T-helper 17 cell (primary cell): ENCODE measurements at places on chromosomes 1 and 21.

DNA sequence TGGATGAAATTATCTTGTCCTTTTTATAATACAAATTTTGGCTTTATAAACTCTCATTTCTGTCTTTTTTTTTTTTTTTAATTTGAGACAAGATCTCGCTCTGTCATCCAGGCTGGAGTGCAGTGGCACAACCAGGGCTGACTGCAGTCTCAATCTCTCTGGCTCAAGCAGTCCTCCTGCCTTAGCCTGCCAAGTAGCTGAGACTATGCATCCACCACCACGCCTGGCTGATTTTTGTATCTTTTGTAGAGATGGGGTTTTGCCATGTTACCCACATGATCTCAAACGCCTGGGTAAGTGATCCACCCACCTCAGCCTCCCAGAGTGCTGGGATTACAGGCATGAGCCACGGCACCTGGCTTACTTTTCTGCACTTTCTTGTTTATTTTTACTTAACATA, 7.5 kb downstream of the TOR1AIP1 start:
- H3K27ac ChIP-seq, result peak overlapping the region; percentile 39
- DNase-seq, result no peak
- peaks cover 3% of the 10 kb centered on the region for H3K36me3 ChIP-seq
- H3K4me3 ChIP-seq, result no peak overlapping the region

- peaks cover 35% of the 10 kb centered on the region for H3K27me3 ChIP-seq
Observed at GRCh38 chr1:208187499-208188041, 56.6 kb downstream of the PLXNA2 start.

DNA sequence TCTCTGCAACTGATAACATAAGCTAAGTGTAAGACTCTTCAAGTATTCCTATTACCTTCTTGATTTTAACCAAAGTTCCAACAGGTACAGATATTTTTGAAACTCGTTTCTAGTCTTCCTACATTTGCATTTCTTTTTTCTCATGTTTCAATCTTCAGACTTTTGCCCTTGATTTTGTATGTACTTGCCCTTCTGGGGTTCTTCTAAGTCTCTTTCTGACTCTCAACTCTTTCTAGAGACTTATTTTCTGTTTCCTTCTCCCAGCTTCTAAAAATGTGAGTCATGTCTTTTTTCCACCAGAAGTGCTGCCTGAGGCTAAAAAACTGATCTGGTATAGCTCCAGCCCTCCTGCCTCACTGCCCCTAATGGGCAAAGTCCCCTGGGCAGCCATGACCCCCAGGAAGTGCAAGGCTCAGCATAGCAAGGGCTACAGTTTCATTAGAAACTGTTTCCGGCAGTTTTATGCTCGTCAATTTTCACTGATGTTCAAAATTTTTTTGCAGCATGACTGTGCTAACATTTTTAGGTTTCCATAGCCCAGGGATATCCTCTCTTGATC, 265.9 kb downstream of the SEC16B start:
- H3K27me3 ChIP-seq, result no peaks in the 10 kb centered on the region
- H3K4me3 ChIP-seq, result no peak overlapping the region
- no peaks in the 10 kb centered on the region for H3K4me1 ChIP-seq
- DNase-seq, result no peak
- H3K36me3 ChIP-seq, result no peaks in the 10 kb centered on the region
- no peak overlapping the region for H3K27ac ChIP-seq

DNA sequence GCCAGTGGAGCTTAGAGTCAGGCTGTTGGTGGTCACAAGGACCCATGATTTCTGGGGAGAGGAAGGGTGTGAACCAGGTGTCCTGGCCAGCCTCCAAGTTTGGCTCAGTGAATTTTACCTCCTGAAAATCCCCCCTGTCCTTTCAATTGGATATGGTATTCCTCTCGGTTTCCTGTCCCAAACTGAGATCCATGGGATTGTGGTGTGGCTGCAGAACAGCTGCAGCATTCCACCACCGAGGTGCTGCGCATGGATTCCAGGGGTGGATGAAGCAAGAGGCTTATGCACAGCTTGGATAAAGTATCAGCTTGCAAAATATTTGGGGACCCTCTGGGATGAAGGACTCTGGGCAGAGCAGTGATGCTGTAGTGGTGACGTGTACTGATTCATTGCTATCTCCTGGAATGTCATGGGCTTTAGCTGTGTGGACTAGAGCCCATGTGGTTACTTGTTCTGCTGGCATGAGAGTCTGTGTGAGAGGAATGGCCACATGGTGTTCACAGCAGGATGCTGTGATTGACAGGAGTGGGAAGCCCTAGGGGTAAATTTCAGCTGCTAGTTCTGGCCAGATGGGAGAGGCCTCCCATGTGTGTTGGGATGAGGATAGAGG, 148.7 kb upstream of the SPAG17 start:
- no peaks in the 10 kb centered on the region for H3K36me3 ChIP-seq
- no peak for DNase-seq
- H3K27me3 ChIP-seq, result no peaks in the 10 kb centered on the region
- no peak overlapping the region for H3K27ac ChIP-seq
- no peak overlapping the region for H3K4me3 ChIP-seq
- H3K4me1 ChIP-seq, result no peaks in the 10 kb centered on the region

DNA sequence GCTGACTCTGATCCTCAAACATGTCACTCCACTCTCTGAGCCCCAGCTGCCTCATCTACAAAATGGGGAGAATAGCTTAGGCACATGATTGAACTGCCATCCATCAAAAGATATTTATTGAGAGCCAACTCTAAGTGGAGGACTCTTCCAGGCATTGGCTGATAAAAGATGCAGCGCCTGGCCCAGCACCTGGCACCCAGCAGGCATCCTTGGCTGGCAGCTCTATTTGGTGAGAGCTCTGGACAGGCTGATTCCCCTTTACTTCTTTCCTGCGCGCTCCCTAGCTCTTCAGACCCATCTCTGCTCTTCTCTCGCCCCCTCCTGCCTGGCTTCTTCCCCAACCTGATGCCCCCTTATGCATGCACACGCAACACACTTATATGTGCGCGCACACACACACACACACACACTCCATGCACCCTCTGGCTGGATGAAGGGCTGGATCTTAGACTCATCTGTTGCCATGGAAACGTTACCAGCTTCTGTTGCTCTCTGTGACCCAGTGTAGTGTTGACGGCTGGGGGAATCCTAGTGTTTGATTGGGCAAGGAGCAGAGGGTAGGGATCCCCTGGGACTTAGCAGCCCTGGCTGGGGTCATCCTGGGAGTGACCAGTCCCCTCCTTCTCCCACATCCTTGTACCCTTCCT, 49.3 kb downstream of the VWA5B1 start:
- no peak overlapping the region for H3K4me3 ChIP-seq
- H3K4me1 ChIP-seq, result peaks cover 10% of the 10 kb centered on the region
- no peaks in the 10 kb centered on the region for H3K36me3 ChIP-seq
- H3K27me3 ChIP-seq, result peaks cover 43% of the 10 kb centered on the region
- H3K27ac ChIP-seq, result no peak overlapping the region

GRCh38 chr1:94125551-94126514, 4.9 kb upstream of the ABCA4 start:
- no peaks in the 10 kb centered on the region for H3K36me3 ChIP-seq
- no peak overlapping the region for H3K27ac ChIP-seq
- no peaks in the 10 kb centered on the region for H3K4me1 ChIP-seq
- no peak for DNase-seq
- no peak overlapping the region for H3K4me3 ChIP-seq
- H3K27me3 ChIP-seq, result peaks cover 20% of the 10 kb centered on the region

- peaks cover 2% of the 10 kb centered on the region for H3K36me3 ChIP-seq
- H3K4me3 ChIP-seq, result peak overlapping the region; percentile 99
- H3K4me1 ChIP-seq, result peaks cover 24% of the 10 kb centered on the region
Observed at GRCh38 chr1:151146072-151146411, 389 bp downstream of the SEMA6C start.

DNA sequence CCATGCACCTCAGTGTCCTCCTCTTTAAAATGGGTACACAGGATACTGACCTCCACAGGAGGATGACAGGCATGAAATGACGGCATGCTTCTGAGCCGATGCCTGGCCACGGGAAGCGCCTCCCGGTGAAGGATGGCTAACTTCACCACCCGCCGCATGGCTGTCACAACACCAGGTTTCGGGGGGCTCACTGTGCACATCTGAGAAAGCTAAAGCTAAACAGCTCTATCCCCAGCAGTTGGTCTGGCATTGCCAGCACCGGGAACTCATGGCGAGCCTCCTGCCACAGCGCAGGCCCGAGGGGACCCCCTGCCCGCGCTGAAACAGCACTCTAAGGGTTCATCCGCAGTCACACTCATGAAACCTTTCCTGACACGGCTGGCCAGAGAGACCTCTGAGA, 16.0 kb downstream of the NPHP4 start:
- no peaks in the 10 kb centered on the region for H3K36me3 ChIP-seq
- no peak overlapping the region for H3K4me3 ChIP-seq
- peaks cover 16% of the 10 kb centered on the region for H3K4me1 ChIP-seq
- DNase-seq, result no peak
- H3K27me3 ChIP-seq, result no peaks in the 10 kb centered on the region

DNA sequence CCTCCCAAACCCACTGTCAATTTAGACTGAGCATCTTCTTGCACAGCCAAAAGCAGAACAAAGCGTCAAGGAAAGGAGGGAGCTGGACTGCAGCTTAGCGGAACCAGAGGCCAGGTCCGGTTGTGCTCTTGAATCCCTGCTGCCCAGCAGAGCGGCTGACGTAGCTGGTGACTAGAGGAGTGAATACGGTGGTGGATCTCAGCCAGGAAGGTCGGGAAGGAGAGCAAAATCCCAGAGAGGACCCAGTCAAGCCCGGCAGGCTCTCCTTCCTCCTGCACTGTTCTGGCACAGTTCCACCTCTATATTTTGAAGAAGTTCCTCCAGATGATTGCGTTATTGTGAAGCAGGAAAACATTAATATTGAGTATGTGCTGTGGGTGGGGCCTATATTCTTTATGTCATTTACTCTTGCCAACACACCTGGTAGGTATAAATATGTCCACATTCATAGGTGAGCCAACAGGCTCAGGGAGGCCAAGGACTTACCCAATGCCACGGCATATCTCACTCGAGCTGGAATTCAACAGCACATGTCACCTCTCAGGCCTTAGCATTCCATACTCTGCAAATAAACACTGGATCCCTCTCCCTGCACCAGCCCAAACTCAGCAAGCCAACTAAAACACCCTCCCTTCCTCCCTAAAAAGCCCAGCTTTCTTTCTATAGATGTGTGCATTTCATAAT, 23.6 kb upstream of the ABCB10 start:
- H3K4me3 ChIP-seq, result no peak overlapping the region
- H3K36me3 ChIP-seq, result no peaks in the 10 kb centered on the region
- peaks cover 14% of the 10 kb centered on the region for H3K27me3 ChIP-seq
- DNase-seq, result no peak
- H3K4me1 ChIP-seq, result peaks cover 2% of the 10 kb centered on the region

- no peaks in the 10 kb centered on the region for H3K4me1 ChIP-seq
- no peak for DNase-seq
- H3K27ac ChIP-seq, result no peak overlapping the region
- H3K36me3 ChIP-seq, result no peaks in the 10 kb centered on the region
Observed at GRCh38 chr1:106571109-106571508, 485.4 kb upstream of the PRMT6 start.

DNA sequence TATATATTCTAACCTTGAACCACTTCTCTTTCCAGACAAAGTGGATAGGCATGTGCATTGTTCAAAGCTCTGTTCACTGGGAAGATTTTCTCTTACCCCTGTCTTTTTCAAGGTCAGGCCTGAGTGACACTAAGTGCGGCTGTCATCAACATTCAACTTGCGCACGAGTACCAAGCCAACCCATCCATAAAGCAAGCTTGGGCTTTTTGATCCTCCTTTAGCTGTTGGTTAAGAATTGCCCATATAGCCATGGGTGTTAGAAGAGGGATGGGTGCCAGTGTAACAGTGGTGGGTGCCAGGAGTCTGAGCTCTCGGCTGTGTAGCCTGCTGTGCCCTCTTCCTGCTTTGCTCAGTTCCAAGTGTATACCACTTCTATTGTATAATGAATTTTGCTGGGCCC, 136.1 kb downstream of the GLUL start:
- no peaks in the 10 kb centered on the region for H3K36me3 ChIP-seq
- no peak overlapping the region for H3K4me3 ChIP-seq
- no peak for DNase-seq
- no peak overlapping the region for H3K27ac ChIP-seq
- peaks cover 14% of the 10 kb centered on the region for H3K4me1 ChIP-seq

- H3K4me1 ChIP-seq, result peaks cover 31% of the 10 kb centered on the region
- H3K4me3 ChIP-seq, result no peak overlapping the region
- DNase-seq, result no peak
Observed at GRCh38 chr1:41752514-41753170, 166.1 kb downstream of the HIVEP3 start.

GRCh38 chr1:11787251-11787803, 18.4 kb downstream of the MTHFR start:
- H3K36me3 ChIP-seq, result peaks cover 8% of the 10 kb centered on the region
- H3K27ac ChIP-seq, result no peak overlapping the region
- DNase-seq, result no peak
- H3K4me3 ChIP-seq, result no peak overlapping the region

- no peak overlapping the region for H3K4me3 ChIP-seq
- H3K27me3 ChIP-seq, result peaks cover 19% of the 10 kb centered on the region
- no peaks in the 10 kb centered on the region for H3K36me3 ChIP-seq
- no peaks in the 10 kb centered on the region for H3K4me1 ChIP-seq
Observed at GRCh38 chr1:211920141-211920572, 89.6 kb upstream of the LPGAT1 start.

DNA sequence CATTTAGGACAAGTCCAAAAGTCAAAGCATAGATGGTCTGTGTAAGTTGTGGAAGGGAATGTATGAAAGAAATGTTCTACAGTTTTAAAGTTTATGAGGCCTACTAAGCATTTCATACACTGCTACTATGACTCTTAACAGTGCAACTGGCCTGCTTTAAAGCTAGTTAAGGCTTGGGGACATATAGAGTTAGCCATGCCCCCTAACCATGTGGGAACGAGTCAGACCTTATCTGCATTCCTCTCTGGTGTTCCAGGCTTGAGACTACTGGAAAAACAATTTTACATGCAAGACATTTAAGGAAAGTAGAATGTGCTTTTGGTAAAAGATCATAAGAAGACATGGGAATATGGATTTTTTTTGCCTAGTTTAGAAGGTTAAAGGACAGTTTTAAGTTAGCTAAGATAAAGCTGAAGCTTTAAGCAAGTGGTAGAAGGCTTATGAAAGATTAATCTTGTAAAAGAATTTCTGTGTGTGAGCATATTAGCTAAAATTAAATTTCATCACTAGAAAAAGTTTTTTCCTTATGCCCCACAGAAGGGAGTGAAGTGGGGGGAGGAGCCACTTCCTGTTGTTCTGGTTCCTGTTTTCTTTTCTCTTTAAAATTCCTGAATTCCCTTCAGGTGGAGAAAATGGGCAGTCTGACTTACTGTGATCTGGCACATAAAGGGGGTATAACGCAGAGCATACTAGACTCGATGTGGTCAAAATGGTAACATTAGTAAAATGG, 8.9 kb upstream of the CD48 start:
- H3K4me3 ChIP-seq, result no peak overlapping the region
- H3K27ac ChIP-seq, result no peak overlapping the region
- H3K36me3 ChIP-seq, result peaks cover 3% of the 10 kb centered on the region
- no peak for DNase-seq
- peaks cover 8% of the 10 kb centered on the region for H3K27me3 ChIP-seq
- peaks cover 24% of the 10 kb centered on the region for H3K4me1 ChIP-seq

- no peaks in the 10 kb centered on the region for H3K4me1 ChIP-seq
- no peaks in the 10 kb centered on the region for H3K36me3 ChIP-seq
- no peak overlapping the region for H3K27ac ChIP-seq
- no peak for DNase-seq
- H3K27me3 ChIP-seq, result peaks cover 4% of the 10 kb centered on the region
- no peak overlapping the region for H3K4me3 ChIP-seq
Observed at GRCh38 chr1:170122366-170122765, 23.4 kb upstream of the NTMT2 start.

GRCh38 chr1:87305151-87305550, 23.5 kb upstream of the LMO4 start:
- peaks cover 36% of the 10 kb centered on the region for H3K27me3 ChIP-seq
- DNase-seq, result no peak
- no peaks in the 10 kb centered on the region for H3K4me1 ChIP-seq
- no peak overlapping the region for H3K27ac ChIP-seq
